Astrocyte (in vitro differentiated cells and primary cell): ENCODE measurements at places on chromosomes 5 and 9.

DNA sequence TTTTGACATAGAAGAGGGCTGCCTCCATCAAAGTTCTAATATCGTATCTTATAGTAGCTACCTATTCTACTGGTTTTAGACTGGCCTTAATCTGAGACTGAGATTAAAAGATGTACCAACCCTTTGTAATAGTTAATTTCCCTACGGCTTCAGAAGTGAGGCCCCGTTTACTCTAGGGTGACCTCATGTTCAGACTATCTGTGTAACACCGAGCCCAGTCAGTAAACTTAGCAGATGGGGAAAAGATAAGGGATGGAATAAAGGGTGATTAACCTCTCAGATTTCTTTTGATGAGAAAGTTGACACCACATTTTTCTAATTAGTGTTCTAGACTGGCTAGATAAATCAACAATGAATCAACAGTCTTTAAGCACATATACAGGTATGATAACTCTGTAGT lies 283.1 kb downstream of the KCTD16 start:
- no peak for DNase-seq

DNA sequence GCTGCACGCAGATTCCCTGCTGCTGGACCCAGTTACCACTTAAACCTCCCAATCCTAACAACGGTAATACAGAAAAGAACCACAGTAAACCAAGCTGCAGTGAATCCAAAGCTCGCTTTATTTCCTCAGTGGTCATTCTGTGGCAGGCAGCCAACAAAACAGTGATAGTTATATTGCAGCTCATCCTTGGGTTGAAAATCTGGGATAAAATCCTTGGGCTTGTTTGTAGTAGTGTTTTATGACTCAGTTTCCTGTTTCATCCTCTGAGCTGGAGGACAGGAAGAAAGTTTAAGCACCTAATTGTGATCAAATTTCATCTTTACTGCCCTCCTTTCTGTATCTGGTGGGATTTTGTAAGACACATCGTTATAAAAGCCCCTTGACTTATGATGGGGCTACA lies 31.4 kb downstream of the HMGCR start:
- peak; percentile 24 for DNase-seq

GRCh38 chr9:74887041-74887980 lies at the start of gene TRPM6:
TRPM6 (minus strand) TSS chr9:74887921; CDS start chr9:74887856, 65 bp downstream.
- DNase-seq, result peak; percentile 61

GRCh38 chr9:89868100-89868499 lies 263.3 kb downstream of the GADD45G start:
- DNase-seq, result no peak

- DNase-seq, result no peak
Observed at GRCh38 chr9:21239911-21240310, at the start of gene IFNA14. IFNA14 (minus strand) TSS chr9:21240005; CDS start chr9:21239935, 70 bp downstream.

DNA sequence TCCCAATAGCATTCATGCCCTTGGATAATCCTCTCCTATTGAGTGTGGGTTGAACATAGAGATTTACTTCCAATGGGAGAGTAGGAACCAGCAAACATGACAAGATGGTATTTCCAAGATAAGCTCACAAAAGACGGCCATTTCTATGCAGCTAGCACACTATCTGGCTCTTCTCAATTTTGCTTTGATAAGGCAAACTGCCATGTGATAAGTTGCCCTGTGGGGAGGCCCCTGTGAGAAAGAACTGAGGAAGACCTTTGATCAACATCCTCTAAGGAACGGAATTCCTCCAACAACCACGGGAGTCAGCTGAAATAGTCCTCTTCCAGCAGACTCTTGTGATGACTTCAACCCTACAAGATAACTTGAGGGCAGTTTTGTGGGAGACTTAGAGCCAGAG lies 211.9 kb upstream of the TRPM3 start:
- no peak for DNase-seq

DNA sequence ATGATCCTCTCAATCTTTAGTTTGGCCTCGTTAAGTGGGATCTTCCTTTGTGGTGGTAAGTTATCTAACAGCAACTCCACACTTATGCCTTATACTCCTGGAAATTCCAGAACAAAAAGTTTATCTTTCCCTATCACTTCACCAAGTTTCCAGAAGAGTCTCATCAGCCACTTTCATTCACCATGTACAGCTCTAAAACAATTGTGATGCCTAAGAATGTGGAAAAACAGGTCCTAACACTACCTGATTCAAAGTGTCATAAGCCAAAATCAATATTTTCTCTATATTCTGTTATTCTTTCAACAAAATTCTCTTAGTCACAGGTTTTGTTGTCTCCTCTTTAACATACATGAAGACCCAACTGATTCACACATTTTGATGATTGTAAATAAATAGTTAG lies 342.4 kb upstream of the TYRP1 start:
- DNase-seq, result no peak

- DNase-seq, result no peak
Observed at GRCh38 chr9:94150279-94150828, 66.1 kb downstream of the PTPDC1 start.

DNA sequence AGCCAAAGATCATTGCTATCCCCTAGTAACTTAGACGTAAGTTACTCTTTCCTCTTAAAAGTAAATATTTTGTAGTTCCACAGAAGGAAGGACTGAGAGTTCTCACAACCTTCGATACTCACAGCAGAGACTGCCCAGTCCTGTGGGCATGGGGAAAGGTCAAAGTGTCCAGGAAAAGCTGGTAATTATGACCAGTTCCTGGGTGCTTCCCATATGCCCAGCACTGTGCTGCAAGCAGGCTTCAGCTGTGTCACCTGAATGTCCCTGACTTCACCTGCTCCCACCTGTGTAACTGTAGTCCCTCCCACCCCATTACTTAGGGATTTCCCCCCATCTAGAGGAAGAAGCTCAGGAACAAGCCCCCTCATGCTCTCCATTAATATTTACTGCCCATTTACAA lies 18.0 kb upstream of the SH3RF2 start:
- DNase-seq, result no peak

DNA sequence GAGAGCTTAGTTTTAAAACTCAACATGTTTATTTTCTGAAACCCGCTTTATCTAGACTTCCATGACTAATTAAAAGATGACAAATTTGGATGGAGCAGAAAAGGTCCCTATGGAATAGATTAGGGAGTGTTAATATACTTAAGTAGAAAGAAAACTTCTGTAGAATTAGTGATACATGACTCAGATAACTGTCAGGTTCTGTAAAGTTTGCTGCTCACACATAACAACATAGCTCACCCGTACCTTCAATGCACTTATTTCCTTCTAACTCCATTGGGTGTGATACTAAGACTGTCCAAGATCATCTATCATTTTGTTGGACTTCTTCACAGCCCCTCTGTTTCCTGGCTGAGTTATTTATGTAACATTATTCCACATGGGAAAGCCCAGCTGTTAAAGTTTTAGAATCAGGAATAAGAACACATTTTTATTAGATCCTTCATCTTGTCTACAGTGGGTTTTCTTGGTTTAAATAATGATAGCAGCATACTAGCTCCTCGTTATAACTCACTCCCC lies 27.8 kb downstream of the TMEM167A start:
- peak; percentile 45 for DNase-seq

- no peak for DNase-seq
Observed at GRCh38 chr9:72420783-72421182, 55.8 kb upstream of the ZFAND5 start.

GRCh38 chr5:72328172-72328571 lies 8.0 kb downstream of the PTCD2 start:
- peak; percentile 66 for DNase-seq

DNA sequence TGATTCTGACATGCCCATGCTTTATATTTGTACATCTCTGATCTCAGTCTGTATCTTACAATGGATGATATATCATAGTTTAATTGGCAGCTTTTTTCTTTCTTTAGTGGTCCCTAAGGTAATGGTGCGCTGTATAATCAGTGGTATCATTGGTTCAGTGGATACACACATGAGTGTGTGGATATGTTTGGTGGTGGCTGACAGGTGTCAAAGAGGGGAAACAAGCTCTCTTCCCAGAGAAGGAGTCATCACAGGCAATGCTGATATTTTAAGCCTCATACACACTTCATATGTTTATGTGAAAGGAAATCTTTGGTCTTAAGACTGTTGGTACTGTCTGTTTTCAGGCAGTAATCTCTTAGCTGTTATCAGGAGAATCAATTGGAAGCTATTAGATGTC lies 52.1 kb upstream of the KIAA1958 start:
- no peak for DNase-seq

DNA sequence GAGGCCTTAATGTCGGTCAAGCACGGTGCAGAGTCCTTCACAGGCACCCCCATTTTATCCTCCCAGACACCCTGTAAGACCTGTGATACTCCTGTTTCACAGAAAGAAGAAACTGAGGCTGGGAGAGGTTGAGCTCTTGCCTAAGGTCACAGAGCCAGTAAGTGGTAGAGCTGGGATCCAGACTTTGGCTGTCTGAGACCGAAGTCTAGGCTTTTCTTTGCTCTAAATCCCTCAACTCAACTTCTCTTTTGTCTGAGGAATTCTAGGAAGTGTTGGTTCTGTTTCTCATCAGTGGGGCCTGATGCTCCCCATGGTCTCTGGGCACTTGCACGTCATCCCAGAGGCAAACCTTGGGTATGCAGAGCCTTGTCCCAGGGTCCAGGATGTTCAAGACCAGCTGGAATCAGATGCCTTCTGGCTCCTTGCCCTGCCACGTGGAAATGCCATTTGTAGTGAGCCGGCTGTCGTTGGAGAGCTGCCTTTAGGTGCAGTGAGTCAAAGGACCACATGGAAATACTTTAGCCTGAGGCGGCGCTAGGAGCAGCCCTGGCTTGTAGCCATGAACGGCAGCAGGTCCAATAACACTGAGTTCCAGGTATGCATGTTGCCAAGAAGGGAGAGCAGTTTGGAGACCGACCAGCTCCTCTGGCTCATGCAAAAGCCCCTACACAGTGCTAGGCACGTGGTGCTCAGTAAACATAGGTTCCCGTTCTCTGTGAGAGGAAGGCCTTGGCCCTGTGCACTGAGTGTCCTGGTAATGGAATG lies 9.2 kb downstream of the DCANP1 start:
- peak; percentile 91 for DNase-seq

GRCh38 chr5:10288592-10289219 lies 19.0 kb downstream of the CMBL start:
- no peak for DNase-seq

- DNase-seq, result no peak
Observed at GRCh38 chr9:117405950-117406705, 8.7 kb downstream of the ASTN2 start.

DNA sequence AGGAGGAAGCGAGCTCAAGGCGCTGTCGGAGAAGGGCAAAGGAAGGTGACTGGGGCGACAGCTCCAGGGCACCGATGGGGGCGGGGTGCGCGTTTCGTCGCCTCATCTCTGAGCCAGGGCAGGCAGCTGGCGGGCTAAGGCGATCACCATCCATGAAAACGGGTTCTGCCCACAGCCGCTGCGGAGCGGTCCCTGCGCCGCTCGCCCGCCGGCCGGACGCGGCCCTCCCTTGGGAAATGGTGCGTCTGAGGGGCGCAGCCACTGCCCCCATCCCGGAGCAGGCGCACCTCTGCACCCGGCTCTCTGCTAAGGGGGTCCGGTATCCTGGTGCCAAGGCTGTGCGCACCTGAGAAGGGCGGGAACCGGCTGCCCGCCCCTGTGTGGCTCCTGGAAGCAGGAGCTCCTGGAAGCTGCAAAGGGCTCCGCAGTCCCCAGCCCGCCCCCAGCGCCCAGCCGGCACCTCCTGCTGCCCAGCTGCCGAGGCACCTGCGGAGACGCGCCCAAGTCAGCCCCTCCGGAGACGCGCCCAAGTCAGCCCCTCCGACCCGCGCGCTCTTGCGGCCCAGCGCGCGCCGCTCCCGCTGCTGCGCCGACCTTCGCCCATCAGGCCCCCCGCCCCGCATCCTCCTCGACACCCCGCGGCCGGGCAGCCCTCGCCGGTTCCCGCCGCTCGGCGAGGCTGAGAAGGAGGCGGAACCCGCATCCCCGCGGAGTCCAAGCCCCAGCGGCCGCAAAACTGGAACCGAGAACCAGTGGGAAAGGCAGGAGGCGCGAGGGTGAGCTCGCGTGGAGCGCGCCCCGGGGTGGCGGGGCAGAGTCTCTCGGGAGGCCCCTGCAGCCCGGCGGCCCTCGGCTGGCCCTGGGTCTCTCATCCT lies 757 bp downstream of the ANKRD34B start:
- DNase-seq, result no peak

DNA sequence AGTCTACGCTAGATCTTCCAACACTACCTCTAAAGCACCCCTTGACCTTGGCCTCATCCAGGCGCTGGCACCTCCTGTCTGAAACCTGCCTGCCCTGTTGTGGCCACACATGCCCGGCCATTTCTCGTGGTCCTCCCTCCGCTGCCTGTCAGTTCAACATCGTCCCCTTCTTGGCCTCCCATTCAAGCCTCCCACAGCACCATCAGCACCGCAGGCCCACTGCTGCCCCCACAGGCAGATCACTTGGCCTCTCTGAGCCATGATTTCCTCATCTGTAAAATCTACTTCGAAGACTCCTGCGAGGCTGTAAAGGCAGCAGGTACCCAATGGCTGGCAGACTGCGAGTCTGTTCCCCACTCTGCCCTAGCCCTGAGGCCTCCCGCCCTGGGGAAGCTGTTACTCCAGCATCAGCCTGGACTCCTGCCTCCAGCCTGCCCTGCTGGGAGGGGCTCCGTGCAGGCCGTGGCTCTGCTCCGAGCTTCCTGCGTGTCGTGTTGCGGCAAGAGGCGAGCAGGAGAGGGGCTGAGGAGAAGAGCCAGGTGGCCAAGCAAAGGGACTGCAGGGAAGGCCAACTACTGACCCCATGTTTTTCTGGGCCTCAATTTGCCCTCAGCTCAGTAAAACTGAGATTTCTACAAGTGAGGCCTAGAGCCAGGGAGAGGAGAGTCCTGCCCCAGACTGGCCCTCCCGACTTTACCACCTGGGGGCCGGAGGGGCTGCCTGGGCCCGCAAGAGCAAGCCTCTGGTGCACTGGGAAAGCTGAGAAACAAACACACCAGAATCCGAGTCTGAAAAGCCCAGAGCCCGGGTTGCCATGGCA lies 70.5 kb upstream of the LRRTM2 start:
- DNase-seq, result no peak

DNA sequence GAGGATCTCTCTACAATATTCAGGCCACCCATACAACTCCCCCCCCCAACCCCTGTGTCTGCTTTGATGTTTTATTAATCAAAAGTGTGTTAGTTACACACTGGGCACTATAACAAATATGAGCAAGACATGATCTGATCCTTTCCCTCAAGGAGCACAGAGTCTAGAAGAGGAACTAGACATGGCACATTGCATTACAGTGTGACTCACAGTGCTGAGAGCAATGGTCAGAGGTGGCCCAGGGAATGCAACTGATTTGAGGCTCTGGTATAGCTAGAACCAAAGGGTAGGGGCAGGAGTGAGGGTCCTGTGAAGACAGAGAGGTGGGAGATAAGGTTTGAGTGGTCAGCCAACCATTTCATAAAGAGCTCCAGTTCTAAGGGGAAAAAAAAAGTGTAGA lies 539.2 kb downstream of the ACTL7B start:
- DNase-seq, result no peak

DNA sequence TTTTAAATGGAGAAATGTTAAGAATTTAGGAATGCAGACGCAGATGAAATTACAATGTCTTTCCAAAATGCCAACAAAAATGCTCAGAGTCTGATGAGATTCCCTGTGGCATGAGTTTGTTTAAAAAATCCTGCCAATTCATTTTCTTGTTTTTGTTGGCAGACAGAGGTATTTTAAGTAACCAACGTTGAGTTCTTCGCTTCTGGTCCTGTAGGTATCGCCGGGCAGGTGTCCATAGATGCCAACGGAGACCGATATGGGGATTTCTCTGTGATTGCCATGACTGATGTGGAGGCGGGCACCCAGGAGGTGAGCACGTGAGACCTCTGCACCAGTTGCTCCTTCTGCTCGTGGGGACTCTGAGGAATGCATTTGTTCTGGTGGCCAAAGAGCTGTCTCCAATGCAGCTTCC lies 69.4 kb downstream of the NPR3 start:
- DNase-seq, result peak; percentile 72
